ENCODE measurements at places on chromosomes 6 and 20.

GRCh38 chr6:105967917-105968602 lies 118.1 kb upstream of the PRDM1 start:
- no peak for DNase-seq

- DNase-seq: no peak
These were observed 125.4 kb downstream of the PXDC1 start for GRCh38 chr6:3625980-3626563.

GRCh38 chr6:1971612-1972011 lies 273.8 kb downstream of the GMDS start:
- no peak for DNase-seq

GRCh38 chr6:27176523-27177484 lies 70.7 kb upstream of the PRSS16 start:
- peak; percentile 19 for DNase-seq

GRCh38 chr20:34362502-34363061 lies 491 bp upstream of the ITCH start:
- no peak for DNase-seq

DNA sequence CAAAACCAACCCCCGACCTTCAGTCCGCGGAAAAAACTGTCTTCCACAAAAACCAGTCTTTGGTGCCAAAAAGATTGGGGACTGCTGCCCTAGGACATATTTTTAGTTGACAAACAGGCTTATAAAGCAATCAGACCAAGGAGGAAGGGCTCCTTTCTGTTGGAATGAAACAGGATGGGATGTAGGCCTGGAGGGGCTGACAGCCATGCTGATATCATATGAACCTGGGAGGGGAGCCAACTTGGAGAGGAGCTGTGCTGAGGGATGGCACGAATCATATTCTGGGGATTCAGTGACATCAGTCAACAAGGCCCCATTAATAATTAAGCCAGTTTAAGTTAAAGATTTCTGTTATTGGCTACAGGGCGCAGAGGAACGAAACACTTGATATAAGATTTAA lies 225.4 kb upstream of the TSHZ2 start:
- DNase-seq: no peak

- no peak for DNase-seq
These were observed 1.5 kb downstream of the SYNDIG1 start for GRCh38 chr20:24470746-24471582.

- no peak for DNase-seq
These were observed 1.3 kb upstream of the BPIFA2 start for GRCh38 chr20:33166533-33167113.

DNA sequence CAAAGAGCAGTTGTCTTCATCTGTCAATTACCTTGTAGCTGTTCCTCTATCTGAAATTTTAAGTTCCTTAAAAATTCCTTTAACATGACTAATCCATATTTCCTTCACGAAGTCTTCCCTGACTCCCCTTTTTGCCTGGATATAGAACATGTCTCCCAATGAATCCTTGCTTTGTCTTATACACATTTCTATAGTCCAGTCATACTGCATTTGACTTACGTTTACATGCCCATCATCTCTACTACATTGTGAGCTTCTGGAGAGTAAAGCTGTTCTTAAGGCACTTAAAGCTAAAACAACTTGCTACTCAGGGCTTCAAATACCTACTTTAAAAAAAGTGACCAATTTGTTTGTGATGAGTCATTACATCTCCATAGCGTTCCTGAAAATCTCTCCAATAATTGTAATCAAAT lies 4.9 kb downstream of the REV3L start:
- no peak for DNase-seq

- DNase-seq: no peak
These were observed 236.7 kb downstream of the CDC5L start for GRCh38 chr6:44624226-44624625.

- no peak for DNase-seq
These were observed 1.7 kb downstream of the UBE2V1 start for GRCh38 chr20:50111120-50111828.

- DNase-seq: no peak
These were observed 20.8 kb upstream of the GMDS start for GRCh38 chr6:2266031-2266795.

DNA sequence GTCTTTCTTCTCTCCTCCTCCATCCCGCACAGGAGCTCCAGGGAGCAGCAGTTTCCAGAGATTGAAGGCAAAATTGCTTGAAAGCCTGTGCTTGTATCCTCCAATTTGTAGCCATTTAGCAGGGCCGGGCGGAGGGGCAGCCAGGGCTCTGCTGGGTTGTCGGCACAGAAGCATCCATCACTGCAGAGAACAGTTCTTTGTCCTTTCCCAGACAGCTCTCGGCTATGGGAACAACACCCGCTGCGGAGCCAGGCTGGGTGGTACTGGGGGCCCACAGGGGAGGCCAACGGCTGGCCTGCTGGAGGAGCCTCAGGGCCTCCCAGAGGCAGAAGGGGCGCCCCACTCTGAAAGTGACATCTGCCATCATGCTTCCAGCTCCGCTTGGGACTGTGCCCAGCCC lies 7.8 kb downstream of the HRH3 start:
- no peak for DNase-seq

Measured in activated gamma-delta T cell (primary cell).